ENCODE measurements at places on chromosomes 7 and 10.

- DNase-seq: peak; percentile 83
Observed at GRCh38 chr7:55127622-55128081, 108.8 kb downstream of the EGFR start.

- no peak for DNase-seq
Observed at GRCh38 chr10:1698185-1698584, 39.1 kb downstream of the ADARB2 start.

DNA sequence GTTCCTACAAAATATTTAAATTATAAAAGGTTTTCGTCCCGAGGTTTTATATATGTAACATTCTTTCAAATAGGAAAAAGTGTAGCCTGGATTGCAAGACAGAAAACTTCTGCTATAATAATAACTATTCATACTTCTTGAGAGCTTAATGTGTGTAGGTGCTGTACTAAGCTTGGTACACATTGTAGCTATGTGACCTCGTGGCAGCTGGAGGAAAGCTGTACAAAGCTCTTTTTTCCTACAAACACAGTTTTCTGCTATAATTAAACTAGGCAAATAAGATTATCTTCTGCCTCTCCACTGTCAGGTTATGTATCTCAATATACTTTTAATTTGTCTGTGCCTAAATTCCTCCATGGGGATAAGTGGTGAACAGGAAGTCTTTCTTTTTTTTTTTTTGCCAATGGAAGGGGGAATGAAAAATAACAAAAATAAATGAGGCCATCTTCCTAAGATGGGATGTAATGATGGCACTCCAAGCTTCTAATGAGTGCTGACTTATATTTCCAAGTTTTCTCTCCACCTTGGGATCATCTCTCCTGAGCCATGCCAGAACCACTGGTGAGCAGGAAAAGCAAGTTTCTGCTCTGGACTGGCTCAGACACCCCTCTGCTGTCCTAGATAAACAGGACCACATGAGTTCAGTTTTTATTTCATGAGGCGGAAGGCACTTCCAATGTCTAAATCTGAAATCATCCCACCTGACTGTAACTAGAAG lies 9.9 kb downstream of the SGMS1 start:
- DNase-seq: no peak

DNA sequence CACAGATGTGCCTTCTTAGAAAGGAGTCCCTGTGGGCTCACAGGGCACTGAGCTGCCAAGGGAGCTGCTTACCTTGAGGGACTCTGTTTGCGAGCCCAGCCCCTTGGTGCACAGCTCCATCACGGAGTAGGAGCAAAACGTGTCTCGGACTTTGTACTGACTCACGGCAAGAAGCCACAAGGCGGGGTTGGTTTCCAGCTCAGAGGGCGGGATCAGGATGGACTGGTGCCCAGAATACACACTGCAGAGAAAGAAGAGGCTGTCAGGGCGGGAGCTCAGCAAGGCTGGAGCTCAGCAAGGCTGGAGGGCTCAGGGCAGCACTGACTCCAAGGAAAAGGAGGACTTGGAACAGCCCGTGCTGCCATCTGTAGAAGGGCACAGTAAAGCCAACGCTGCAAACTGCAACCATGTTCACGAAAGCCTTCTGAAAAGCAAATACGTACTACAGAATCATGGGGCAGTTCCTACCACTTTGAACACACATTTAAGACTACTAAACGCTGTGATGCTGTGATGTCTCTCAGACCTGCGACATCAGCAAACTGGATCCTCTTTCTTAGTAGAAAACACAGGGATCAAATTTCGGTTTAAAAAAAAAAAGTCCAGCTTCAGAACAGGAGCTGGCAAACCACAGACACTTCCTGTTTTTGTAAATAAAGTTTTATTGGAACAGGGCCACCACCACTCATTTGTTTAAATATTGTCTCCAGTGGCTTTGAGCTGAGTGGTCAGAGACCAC lies 194.3 kb downstream of the ZMYND11 start:
- DNase-seq: peak; percentile 92

GRCh38 chr10:68233046-68233445 lies 1.1 kb upstream of the ATOH7 start:
- no peak for DNase-seq

DNA sequence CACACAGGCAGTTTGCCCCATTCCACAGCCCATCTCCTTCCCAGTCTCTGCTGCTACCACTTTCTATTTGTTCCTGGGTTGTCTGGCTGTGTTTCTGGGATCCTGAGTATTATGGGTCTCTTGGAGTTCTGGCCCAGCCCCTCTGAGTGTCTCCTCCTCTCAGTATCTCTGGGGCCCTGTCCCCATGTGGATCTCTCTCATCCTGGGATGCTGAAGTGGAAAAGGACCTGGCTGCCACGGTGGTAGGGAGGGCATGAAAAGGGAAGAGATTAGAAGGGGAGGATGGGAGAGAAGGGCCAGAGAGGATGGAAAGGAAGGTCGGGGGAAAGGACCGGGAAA lies 54.5 kb upstream of the LBX1 start:
- no peak for DNase-seq

- no peak for DNase-seq
Observed at GRCh38 chr10:44233561-44234482, 151.1 kb downstream of the CXCL12 start.

GRCh38 chr10:18401416-18402195 lies 249.8 kb downstream of the NSUN6 start:
- no peak for DNase-seq

GRCh38 chr7:52119537-52119936 lies 802.9 kb upstream of the COBL start:
- DNase-seq: no peak

GRCh38 chr7:157760004-157760730 lies 423.4 kb downstream of the DNAJB6 start:
- DNase-seq: no peak

GRCh38 chr10:101139421-101139911 lies 8.4 kb downstream of the TLX1 start:
- no peak for DNase-seq

DNA sequence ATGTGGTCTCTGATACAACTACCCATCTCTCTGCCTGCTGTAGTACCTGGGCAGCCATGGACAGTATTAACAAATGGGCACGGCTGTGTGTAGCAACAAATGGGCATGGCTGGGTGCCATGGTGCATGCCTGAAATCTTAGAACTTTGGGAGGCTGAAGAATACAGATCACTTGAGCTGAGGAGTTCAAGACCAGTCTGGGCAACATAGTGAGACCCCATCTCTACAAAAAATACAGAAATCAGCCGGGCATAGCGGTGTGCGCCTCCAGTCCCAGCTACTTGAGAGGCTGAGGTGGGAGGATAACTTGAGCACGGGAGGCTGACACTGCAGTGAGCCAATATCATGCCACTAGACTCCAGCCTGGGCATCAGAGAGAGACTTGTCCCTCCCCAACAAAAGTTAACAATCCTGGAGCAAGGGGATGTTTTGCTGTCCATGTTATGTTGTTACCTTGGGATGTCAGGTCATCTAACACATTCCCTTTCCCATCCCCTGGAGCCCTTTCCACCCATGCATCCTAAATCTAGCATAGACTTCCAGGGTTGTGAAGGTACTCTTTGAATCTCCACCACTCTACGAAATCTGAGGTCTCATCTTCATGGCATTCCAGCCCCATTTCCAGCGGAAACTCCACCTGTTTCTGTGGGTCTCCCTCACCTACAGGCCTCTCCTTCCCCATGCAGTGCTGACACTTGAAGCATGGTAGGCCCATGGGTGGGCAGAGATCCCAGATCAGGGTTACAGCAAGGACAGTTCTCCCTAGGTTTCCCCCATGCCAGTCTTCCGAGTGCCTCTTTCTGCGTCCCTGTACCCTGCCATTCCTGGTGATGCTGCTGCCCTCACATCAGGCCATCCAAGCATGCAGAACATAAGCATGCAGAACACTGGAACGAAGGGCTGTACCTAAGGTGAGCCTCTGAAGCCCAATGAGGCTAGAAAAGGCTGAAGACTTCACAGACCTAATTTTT lies 13.1 kb downstream of the FXYD4 start:
- DNase-seq: no peak

GRCh38 chr7:5635461-5636445 lies 145.7 kb downstream of the RNF216 start:
- peak; percentile 19 for DNase-seq

DNA sequence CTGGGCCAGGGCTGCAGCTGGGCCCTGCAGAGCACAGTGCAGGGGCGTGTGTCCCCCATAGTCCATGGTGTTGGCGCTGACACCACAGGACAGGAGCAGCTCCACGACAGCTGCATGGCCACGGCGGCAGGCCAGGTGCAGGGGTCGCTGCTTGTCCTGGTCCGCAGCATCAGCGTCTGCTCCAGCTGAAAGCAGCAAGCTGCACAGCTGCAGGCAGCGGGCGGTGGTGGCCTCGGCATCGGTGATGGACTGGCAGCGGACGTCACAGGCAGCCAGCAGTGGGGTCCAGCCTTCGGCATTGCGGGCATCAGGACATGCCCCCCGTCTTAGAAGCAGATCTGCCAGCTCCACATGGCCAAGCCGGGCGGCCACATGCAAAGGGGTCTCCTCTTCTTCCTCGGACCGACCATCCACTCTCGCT lies 6.0 kb downstream of the ASB10 start:
- DNase-seq: no peak

DNA sequence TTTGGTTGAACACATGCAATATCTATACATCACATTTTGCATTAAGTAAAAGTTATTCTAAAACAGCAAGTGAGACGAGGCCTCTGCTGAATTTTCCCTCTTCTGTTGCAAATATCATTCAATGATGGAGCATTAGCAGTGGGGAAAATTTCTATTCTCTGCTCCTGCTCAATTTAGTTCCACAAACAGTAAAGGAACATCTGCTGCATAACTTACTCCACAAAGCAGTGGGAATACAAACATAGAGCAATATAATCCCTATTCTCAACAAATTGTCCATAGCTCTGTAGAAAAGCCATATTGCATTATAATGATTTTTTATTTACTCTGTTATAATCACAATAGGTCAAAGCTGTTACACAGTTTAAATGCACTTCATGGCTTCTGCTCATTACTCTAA lies 5.9 kb downstream of the AGR3 start:
- DNase-seq: no peak

DNA sequence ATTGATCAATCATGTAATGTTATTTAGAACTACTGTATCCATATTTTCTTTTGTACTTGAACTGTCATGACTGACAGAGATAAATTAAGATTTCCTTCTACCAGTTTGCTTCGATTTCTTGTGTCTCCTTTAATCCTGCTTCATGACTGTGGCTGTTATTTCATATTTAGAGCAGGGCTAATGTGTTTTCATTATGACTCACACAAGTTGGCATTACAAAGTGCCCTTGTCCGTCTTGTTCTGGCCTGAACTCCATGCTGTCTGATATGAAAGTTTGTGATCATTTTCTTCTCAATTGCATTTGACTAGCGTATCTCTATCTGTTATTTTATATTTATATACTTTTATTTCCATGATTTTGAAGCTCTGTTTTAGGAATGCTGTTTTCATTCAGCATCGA lies 344.1 kb upstream of the PRKCQ start:
- peak; percentile 73 for DNase-seq

- DNase-seq: no peak
Observed at GRCh38 chr7:125934955-125935354, 1005.3 kb upstream of the POT1 start.

GRCh38 chr10:76036962-76037361 lies 605.5 kb downstream of the LRMDA start:
- DNase-seq: no peak

DNA sequence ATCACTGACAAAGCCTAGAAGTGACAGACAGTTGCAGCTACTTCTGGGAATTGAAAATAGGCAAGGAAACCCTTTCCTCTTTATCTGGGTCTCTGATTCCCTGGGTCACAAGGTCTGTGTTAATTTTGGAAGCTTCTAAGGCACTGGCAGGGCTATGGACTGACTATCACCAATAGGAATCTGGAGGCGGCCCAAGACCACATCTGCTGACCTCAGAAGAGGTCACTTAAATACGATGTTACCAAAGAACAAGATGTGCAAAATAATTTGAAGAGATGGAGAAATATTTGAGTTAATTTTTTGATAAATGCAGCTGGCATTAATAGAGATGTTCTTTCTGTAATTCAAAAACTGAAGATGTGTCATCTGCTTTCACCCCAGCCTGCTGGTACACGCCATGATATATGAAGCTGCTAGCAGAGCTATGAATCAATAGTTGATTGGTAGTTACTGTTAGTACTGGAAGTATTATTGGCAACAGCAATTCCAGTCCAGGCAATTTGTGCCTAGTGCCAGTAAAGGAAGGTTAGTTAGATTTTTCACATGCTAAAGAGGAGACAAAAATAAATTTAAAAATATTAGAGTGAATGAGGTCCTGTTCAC lies 5.5 kb upstream of the STEAP4 start:
- DNase-seq: peak; percentile 96

- DNase-seq: no peak
Observed at GRCh38 chr7:33632840-33633525, 272.4 kb upstream of the BMPER start.

- DNase-seq: no peak
Observed at GRCh38 chr7:37081436-37081835, 357.1 kb upstream of the AOAH start.

- DNase-seq: peak; percentile 52
Observed at GRCh38 chr7:114715907-114716306, 206.0 kb upstream of the MDFIC start.

DNA sequence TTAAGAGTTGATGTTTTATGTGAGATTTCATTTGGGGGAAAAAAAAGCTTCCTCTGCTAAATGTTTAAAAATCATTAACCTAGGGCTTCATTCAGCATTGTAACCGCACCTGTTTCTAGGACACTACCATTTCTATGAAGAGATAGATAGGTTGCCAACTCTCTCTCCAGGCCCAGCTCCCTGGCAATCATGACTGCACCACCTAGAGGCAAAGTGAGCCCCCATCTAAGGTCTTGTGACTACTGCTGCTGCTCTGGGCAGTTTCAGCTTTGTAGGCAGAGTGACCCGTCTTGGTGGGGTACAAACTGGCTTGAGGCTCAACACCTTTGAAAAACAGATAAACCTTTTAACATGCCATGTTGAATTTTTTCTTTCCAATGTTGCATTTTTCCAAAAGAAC lies 27.3 kb upstream of the MRC1 start:
- no peak for DNase-seq

DNA sequence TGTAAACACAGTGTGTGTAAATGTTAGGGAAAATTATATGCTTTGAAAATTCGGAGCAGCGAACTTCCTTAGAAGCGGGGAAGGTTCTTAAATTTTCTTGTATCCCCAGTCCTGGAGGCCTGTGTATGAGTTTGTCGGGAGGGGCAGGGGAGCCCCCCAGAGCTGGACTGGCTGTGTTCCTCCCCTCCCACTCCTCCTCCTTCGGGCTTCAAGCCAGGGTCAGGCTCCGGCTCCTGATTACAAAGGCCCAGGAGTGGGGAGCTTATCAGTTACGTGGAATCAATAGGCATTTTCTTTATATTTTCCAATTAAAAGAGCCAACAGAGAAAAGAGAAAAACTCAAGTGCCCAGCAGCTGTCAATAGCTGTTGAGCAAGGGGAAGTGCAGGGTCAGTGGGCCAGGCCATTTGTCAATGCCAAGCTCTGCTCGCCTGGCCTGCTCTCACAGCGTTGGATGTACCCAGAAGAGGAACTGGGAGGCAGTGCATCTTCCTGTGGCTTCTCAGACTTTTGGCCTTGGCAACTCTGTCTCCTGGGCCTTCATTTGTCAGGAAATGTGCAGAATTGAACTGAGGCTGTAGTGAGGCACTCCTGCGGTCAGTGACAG lies 156.9 kb upstream of the PCBD1 start:
- DNase-seq: no peak

GRCh38 chr10:14554091-14554490 lies 220.6 kb downstream of the FAM107B start:
- DNase-seq: no peak

- DNase-seq: no peak
Observed at GRCh38 chr7:155115288-155115687, 45.2 kb downstream of the HTR5A start.

Measured in foreskin fibroblast (primary cell).